Activated CD4-positive, alpha-beta memory T cell treated with anti-CD3 and anti-CD28 coated beads, Interleukin-2, amount 10 ng/mL, durations not matched to agents 7 days and 5 days (primary cell): ENCODE measurements at places on chromosomes 7 and 10.
A peak's percentile ranks its signal among the peaks of the same experiment; 100 is the strongest.

DNA sequence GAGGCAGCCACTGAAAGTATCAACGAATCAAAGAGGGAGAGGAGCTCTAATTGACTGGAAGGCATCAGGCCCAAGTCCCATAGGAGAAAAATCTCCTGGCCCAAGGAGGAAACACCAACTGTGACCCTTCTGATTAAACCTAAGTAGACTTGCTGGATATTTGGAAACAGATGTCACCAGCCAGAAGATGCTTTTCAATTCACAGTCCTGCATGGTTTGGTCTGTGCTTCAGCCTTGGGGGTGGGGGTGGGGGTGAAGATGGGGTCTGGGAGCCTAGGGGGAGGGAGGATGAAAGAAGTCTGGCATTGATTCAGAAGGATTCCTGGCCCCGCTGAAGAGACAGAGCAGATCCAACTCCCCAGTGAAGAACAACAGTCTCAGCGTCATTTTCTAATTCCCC is 623.7 kb downstream of the PARD3 start:
- H3K27ac ChIP-seq, result no peak overlapping the region
- H3K4me3 ChIP-seq, result no peak overlapping the region
- H3K4me1 ChIP-seq, result no peaks in the 10 kb centered on the region
- no peak for DNase-seq
- peaks cover 4% of the 10 kb centered on the region for H3K27me3 ChIP-seq

GRCh38 chr10:3452683-3453361 is 280.2 kb upstream of the PITRM1 start:
- H3K27ac ChIP-seq, result peak overlapping the region; percentile 47
- DNase-seq, result no peak
- no peaks in the 10 kb centered on the region for H3K36me3 ChIP-seq
- H3K4me1 ChIP-seq, result peaks cover 36% of the 10 kb centered on the region
- H3K4me3 ChIP-seq, result no peak overlapping the region
- H3K27me3 ChIP-seq, result peaks cover 23% of the 10 kb centered on the region

DNA sequence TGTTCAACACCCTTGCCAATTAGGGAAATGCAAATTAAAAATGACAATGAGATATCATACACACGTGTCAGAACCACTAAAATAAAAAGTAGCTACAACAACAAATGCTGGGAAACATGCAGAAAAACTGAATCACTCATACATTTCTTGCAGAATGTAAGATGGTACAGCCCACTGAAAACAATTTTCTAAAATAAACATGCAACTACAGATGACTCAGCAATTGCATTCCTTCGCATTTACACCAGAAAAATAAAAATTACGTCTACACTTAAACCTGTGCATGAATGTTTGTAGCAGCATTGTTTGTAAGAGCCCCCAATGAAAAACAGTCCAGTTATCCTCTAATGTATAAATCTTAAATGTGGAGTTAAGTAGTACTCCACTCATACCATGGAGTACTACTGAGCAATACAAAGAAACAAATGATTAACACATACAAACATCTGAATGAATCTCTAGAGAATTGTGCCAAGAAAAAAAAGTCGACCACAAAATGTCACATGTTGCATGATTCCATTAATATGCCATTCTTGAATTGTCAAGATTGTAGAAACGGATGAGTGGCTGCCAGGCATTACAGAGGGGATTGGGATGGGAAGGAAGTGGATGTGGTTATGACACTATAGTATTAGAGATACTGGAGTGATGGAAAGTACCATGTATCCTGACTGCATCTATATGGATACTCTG is 134.6 kb upstream of the NPSR1 start:
- H3K4me1 ChIP-seq, result no peaks in the 10 kb centered on the region
- no peak overlapping the region for H3K4me3 ChIP-seq
- H3K36me3 ChIP-seq, result no peaks in the 10 kb centered on the region
- no peak for DNase-seq
- no peaks in the 10 kb centered on the region for H3K27me3 ChIP-seq

GRCh38 chr7:91949221-91950009 is 8.8 kb downstream of the AKAP9 start:
- H3K27me3 ChIP-seq, result no peaks in the 10 kb centered on the region
- DNase-seq, result no peak
- no peak overlapping the region for H3K4me3 ChIP-seq

GRCh38 chr10:84654671-84655070 is 326.3 kb downstream of the CCSER2 start:
- no peak overlapping the region for H3K4me3 ChIP-seq
- H3K27me3 ChIP-seq, result peaks cover 9% of the 10 kb centered on the region
- H3K27ac ChIP-seq, result no peak overlapping the region

GRCh38 chr10:72215611-72216549 is at the start of the genes ANAPC16 and ASCC1:
ANAPC16 (plus strand) TSS chr10:72216012; CDS start chr10:72223915, 7,903 bp downstream.
ASCC1 (minus strand) TSS chr10:72216276; CDS start chr10:72213298, 2,978 bp downstream.
- peak; percentile 94 for DNase-seq
- H3K27me3 ChIP-seq, result no peaks in the 10 kb centered on the region
- peak within 1 kb of the TSS; percentile 99 for H3K27ac ChIP-seq
- H3K4me1 ChIP-seq, result peaks cover 61% of the 10 kb centered on the region

DNA sequence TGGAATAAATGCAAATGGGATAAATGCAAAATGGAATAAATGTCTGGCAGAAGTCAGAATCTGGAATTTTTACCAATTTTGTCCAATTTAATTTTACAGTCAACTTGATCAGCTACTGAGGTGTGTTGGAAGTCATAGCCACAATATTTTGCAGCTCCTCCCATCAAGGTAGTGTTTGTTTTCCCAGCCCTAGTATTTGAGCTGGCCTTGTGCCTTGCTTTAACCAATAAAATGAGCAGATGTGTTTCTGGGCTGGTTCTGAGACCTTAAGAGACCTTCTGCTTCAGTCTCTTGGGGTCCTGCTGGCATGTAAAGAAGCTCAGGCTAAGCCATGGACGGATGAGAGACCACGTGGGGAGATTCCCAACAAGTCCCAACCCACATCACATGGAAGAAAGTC is 42.7 kb upstream of the RSBN1L start:
- H3K4me1 ChIP-seq, result no peaks in the 10 kb centered on the region
- no peaks in the 10 kb centered on the region for H3K27me3 ChIP-seq
- no peaks in the 10 kb centered on the region for H3K36me3 ChIP-seq
- no peak overlapping the region for H3K27ac ChIP-seq
- no peak overlapping the region for H3K4me3 ChIP-seq

GRCh38 chr10:34723750-34724149 is 91.3 kb downstream of the PARD3 start:
- no peak overlapping the region for H3K4me3 ChIP-seq
- no peaks in the 10 kb centered on the region for H3K36me3 ChIP-seq
- no peak overlapping the region for H3K27ac ChIP-seq
- H3K27me3 ChIP-seq, result no peaks in the 10 kb centered on the region

GRCh38 chr7:129569326-129569725 is 42.2 kb upstream of the NRF1 start:
- H3K4me1 ChIP-seq, result peaks cover 3% of the 10 kb centered on the region
- H3K36me3 ChIP-seq, result peaks cover 6% of the 10 kb centered on the region
- H3K4me3 ChIP-seq, result no peak overlapping the region
- no peak for DNase-seq
- no peak overlapping the region for H3K27ac ChIP-seq

DNA sequence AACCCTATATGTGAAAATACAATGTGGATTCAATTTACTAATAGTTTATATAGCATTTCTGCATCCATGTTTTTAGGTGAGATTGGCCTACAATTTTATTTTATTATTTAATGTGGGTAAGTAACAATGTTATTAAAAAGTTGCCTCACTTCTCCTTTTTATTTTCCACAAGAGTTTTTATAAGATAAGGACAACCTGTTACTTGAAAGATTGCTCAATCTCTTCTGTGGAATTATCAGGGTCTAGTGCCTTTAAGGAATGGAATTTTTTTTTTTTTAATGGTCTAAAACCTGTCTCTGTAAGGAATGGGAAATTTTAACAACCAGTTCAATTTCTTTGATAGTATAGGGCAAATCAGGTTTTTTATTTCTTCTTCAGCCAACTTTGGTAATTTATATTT is 53.9 kb upstream of the RAB18 start:
- H3K27me3 ChIP-seq, result no peaks in the 10 kb centered on the region
- DNase-seq, result no peak
- H3K4me1 ChIP-seq, result peaks cover 10% of the 10 kb centered on the region
- H3K36me3 ChIP-seq, result no peaks in the 10 kb centered on the region

GRCh38 chr10:15795036-15795792 is 65.1 kb downstream of the MINDY3 start:
- DNase-seq, result no peak
- H3K27ac ChIP-seq, result peak overlapping the region; percentile 12
- peaks cover 23% of the 10 kb centered on the region for H3K4me1 ChIP-seq
- no peaks in the 10 kb centered on the region for H3K27me3 ChIP-seq
- H3K36me3 ChIP-seq, result peaks cover 54% of the 10 kb centered on the region

GRCh38 chr7:74042746-74043522 is 15.0 kb downstream of the ELN start:
- no peaks in the 10 kb centered on the region for H3K36me3 ChIP-seq
- no peaks in the 10 kb centered on the region for H3K27me3 ChIP-seq
- no peak overlapping the region for H3K27ac ChIP-seq
- DNase-seq, result no peak
- no peaks in the 10 kb centered on the region for H3K4me1 ChIP-seq

- H3K36me3 ChIP-seq, result peaks cover 16% of the 10 kb centered on the region
- no peaks in the 10 kb centered on the region for H3K27me3 ChIP-seq
- H3K27ac ChIP-seq, result peak overlapping the region; percentile 88
- H3K4me3 ChIP-seq, result peak overlapping the region; percentile 62
Observed at GRCh38 chr7:135980665-135981180, 3.6 kb upstream of the MTPN start.

GRCh38 chr7:149198161-149198816 is 2.9 kb downstream of the ZNF282 start:
- peaks cover 62% of the 10 kb centered on the region for H3K36me3 ChIP-seq
- H3K4me1 ChIP-seq, result peaks cover 65% of the 10 kb centered on the region
- H3K4me3 ChIP-seq, result peak overlapping the region; percentile 96
- DNase-seq, result no peak
- H3K27me3 ChIP-seq, result no peaks in the 10 kb centered on the region

GRCh38 chr10:126387041-126387921 is 996 bp downstream of the ADAM12 start:
- H3K4me1 ChIP-seq, result peaks cover 2% of the 10 kb centered on the region
- H3K27me3 ChIP-seq, result peaks cover 17% of the 10 kb centered on the region
- H3K36me3 ChIP-seq, result peaks cover 5% of the 10 kb centered on the region
- H3K4me3 ChIP-seq, result peak overlapping the region; percentile 43

- H3K27me3 ChIP-seq, result peaks cover 24% of the 10 kb centered on the region
- no peak overlapping the region for H3K4me3 ChIP-seq
- H3K4me1 ChIP-seq, result peaks cover 25% of the 10 kb centered on the region
- no peak for DNase-seq
- no peaks in the 10 kb centered on the region for H3K36me3 ChIP-seq
- no peak overlapping the region for H3K27ac ChIP-seq
Observed at GRCh38 chr10:86048571-86048970, 318.0 kb downstream of the GRID1 start.

- DNase-seq, result peak; percentile 29
- peak overlapping the region; percentile 78 for H3K27ac ChIP-seq
- H3K27me3 ChIP-seq, result peaks cover 45% of the 10 kb centered on the region
- peak overlapping the region; percentile 52 for H3K4me3 ChIP-seq
- no peaks in the 10 kb centered on the region for H3K36me3 ChIP-seq
Observed at GRCh38 chr7:138898255-138898654, 82.9 kb downstream of the KIAA1549 start.

DNA sequence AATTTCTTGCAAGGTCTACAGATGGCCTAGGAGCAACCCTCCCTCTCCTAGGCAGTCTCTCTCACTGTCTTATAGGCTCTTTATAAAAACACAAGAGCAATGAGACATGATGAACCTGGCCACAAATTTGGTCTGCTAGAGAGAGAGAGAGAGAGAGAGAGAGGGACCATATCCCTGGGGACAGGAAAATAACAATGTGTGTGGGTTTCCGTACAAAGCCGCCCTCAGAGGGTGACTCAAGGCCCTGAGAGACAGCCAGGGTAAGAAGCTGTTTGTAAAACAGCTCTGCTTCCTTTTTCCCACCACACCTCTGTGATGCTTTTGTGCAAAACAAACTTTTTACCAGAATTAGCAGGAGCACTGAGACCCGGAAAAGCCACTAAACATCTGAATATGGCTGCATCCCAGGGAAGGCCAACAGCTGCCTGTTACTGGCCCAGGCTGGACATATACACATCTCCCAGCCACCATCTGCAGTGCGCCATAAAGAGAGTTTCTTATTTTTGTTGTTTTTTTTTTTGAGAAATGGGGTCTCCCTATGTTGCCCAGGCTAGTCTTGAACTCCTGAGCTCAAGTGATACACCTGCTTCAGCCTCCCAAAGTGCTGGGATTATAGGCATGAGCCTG is 18.4 kb downstream of the GIMAP5 start:
- H3K27me3 ChIP-seq, result no peaks in the 10 kb centered on the region
- H3K4me3 ChIP-seq, result peak overlapping the region; percentile 54
- H3K36me3 ChIP-seq, result peaks cover 4% of the 10 kb centered on the region
- H3K4me1 ChIP-seq, result peaks cover 47% of the 10 kb centered on the region

GRCh38 chr10:74530981-74531380 is 295.4 kb upstream of the KAT6B start:
- peaks cover 11% of the 10 kb centered on the region for H3K36me3 ChIP-seq
- H3K4me1 ChIP-seq, result no peaks in the 10 kb centered on the region
- H3K27ac ChIP-seq, result no peak overlapping the region
- H3K27me3 ChIP-seq, result no peaks in the 10 kb centered on the region

DNA sequence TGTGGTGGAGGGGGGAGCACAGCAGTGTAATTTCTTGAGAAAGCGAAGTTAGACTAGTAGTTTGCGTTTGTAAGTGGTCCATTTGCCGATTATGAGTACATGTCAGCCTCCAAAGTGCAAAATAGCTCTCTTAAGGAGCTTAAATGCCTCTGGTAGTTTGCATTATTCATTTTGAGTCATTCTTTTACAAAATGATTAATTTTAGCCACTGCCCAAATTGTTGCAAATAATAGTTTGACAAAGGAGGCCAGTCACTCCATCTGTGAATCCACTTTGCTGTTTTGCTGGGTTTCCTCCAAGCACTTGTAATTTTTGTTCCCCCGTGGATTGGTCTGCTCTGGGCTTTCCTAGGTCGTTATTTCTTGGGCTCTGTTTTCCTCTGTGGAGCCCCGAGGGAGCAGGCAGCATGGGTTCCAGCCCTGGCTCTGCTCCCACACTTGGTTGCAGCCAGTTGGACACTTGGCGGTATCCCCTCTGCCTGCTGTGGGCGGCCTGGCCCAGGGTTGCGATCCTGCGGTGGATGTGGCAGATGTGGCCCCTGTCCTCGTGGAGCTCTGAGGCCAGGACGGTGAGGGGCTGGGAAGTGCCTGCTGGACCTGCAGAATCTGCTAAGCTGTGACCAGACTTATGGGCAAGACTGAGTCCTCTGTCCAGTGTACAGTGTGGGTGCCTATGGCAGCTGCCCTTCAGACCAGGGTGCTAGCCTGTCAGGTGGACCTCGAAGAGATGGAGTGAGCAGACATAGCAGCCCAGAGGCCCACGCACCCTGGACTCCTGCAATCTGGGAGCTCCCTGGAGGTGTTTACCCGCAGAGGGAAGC is 129.1 kb upstream of the BTBD16 start:
- H3K27me3 ChIP-seq, result no peaks in the 10 kb centered on the region
- no peak overlapping the region for H3K4me3 ChIP-seq
- no peak overlapping the region for H3K27ac ChIP-seq
- DNase-seq, result no peak
- no peaks in the 10 kb centered on the region for H3K36me3 ChIP-seq

GRCh38 chr10:125462845-125463244 is 220.1 kb downstream of the TEX36 start:
- no peak overlapping the region for H3K27ac ChIP-seq
- H3K36me3 ChIP-seq, result no peaks in the 10 kb centered on the region
- no peaks in the 10 kb centered on the region for H3K27me3 ChIP-seq
- DNase-seq, result no peak
- H3K4me1 ChIP-seq, result no peaks in the 10 kb centered on the region
